ENCODE measurements at places on chromosomes 3 and 15.

- DNase-seq: no peak
Measured at GRCh38 chr3:87508921-87509320, 232.5 kb upstream of the POU1F1 start.

DNA sequence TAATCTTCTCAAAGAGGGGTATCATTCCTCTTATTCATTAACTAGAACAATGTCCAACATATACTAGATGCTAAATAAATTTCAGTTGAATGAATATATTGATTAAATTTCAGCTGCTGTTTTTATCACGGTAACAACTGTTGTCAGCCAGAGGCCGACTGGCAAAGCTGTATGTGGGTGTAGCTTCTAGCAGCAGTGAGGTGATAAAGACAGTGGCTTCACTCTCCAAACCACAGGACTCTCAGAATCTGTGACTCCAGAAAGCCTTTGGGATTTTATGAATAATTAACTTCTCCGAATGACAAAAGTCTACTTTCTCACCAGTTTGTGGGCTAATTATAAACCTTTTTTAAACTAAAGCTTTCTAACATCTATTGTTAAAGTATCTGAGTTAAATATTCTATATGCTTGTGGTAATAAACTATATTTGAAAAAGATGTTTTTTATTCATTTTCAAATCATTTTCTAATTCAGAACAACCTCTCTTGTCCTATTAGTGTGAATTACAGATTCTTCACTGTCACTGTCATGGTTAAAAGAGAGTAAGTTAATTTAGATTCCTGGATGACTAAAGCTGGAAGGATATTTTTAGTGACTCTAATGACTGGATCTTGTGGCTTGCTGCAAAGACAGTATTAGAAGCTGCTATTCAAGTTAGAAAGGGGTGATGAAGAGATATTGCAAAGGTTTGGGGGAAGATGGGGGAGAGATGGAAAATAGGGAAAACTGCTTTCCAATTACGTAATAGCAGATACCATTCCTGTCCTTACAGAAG, 796.4 kb upstream of the ARPP21 start:
- DNase-seq: no peak

GRCh38 chr3:76661527-76662250, 378.2 kb upstream of the ROBO2 start:
- DNase-seq: no peak

DNA sequence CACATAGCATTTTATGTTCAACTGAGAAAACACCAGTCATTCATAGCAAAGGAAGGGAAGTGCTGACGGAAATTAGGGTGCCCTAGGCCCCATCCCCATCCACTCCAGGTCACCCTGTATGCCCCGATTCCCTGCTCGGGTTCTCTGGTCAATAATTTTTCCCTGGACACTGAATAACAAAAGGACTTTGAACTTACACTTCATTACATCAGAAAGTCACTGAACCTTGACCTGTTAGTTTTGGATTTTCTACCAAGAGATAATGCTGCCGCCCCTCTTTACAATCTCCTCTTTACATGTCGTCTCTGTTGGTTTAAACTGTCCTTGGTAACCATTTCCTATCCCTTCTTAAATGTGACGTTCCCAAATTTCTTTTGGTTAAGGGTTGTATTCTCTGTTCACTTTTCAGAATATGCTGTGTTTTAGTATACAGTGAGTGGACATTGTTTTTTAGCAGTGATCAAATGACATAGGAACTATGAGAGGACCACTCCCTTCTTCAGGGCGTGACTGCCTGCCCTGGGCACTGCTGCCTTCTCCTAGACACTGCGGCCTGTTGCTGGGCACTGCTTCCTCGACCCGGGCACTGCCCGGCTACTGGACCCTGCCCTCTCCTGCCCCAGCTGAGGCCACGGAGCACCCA, 13.6 kb upstream of the AHSG start:
- DNase-seq: no peak

DNA sequence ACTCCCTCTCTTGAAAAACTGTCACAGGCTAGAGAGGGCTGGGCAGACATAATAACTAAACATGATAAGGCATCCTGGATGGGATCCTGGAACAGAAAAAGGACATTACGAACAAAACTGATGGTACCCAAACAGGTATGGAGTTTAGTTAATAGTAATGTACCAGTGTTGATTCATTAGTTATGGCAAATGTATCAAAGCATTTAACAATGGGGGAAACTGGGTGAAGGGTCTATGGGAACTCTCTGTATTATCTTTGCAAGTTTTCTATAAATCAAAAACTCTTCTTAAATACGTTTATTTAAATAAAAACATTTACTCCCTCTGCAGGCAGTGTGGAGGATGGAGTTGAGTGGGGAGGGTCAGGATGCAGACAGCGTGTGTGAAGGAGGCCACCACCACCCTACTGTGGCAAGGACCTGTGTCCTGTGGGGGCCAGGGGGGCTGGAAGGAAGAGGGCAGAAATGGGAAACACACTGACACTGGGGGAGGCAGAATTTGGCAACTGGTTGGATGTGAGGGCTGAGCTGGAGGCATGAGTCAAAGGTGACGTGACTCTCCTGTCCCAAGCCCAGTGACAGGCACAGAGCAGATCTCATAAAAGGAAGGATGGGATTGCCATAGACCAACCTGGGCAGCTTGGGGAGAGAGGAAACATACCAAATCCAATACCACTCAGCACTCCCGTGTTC, 59.6 kb upstream of the ITGA11 start:
- DNase-seq: no peak

DNA sequence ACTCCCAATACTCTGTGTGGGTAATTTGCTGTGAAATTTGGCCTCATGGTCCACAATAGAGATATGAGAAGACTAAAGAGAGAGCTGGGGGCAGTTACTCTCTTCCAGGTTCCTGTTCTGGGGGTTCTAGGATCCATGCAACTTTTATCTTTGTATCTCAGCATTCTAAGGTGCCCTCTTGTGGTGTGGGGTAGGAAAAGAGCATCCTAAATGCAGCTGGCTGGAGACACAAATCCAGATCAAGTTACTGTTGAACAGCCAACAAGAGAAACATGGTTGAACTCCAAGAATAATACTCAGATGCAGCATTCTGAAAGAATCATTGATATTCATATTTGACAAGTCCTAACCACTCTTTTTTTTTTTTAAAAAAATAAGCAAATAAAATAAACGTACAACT, 238.2 kb downstream of the GREM1 start:
- DNase-seq: no peak

DNA sequence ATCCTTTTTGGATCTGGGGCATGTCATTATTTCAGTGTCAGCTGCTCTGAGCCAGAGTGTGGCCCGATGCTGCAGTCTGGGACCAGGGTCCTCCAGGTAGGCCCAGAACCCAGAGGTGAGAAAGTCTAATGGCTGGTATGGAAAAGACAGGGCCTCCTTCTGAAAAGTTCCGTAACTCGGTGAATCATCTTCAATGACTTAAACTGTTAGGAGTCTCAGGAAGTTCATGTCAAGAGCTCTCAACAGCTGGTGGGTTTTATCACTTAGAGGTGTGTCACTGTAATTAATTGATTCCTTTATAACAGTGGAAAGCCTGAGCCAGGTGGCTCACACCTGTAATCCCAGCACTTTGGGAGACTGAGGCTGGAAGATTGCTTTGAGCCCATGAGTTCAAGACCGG, 28.5 kb upstream of the PDE8A start:
- no peak for DNase-seq

DNA sequence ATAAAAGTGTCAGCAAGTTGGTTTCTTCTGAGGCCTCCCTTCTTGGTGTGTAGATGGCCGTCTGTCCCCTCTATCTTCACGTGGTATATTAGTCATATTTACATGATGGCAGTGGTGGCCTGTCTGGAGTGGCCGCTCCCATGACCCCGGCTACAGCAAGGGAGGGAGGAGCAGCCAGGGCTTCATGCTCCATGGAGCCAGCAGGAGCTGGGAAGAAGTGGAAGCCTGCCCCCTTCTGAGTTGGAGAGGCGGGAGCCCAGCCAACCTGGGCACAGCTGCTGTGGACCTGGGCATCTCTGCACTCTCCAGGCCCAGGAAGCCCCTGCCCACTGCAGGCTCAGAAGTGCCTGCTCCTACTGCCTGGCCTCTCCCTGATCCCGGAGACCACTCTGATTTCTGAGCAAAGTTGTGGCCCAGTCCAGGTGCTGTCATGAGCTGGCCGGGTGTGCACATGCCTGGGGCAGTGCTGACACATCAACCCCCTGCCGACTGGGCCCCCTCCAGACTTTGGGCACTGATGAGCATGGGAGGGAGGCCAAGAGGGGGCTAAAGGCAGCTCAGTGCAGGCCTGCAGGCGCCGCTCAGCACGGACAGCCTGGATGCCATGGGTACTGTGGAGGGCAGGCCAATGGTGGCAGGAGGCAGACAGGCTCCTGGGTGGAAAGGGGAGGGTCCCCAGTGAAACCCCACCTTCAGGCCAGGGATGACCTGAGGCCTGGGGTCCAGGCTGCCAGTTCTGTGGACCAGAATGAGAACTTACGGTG, 84.8 kb downstream of the SERPINI1 start:
- no peak for DNase-seq

- DNase-seq: no peak
Measured at GRCh38 chr3:57727106-57727505, 29.0 kb upstream of the SLMAP start.

- DNase-seq: no peak
Measured at GRCh38 chr3:150370122-150370602, 37.9 kb upstream of the TSC22D2 start.
